ENCODE measurements at places on chromosomes 4 and X.

- no peak for DNase-seq
Measured at GRCh38 chr4:137531986-137532868, at the start of gene PCDH18. Gene PCDH18, minus strand, starts transcription at chr4:137532494. Its CDS starts 406 bp downstream, at chr4:137532088.

DNA sequence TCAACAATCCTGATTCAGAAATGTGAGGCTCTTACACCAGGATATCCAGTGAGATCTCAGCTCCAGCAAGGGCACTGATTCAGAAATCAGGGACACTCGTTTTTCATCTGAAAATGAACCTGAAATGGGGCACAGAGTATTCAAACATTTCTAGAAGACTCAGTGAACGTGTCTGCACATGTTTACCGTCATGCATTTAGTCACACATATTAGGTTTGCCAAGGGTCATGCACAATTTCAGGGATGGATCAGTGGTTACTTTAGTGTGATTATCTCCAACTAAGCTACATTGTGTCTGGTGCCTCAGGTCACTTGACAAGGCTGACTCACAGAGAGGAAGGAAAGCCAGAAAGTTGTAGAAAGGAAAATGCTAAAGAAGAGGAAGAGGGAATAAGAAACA is 33.6 kb upstream of the SPANXN2 start:
- no peak for DNase-seq

- no peak for DNase-seq
Measured at GRCh38 chr4:3777669-3778068, 11.5 kb downstream of the ADRA2C start.

DNA sequence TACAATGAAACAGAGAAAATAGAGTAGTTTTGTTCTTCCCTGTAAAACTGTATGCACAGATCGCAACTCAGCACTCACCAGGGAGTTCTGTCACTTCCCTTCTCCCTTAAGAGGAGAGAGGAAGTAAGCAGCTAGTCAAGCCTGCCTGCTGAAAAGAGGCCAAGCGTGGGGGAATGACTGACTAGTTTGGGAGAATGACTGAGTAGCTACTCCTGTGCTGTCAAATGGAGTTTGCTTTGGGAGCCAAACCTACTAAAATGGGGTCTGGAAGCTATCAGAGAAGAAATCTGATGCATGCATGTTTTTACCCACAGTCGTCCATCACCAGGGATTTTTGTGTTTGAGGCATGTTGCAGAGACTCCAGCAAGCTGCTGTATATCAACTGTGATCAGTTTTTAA is 54.6 kb upstream of the LHFPL1 start:
- no peak for DNase-seq

- DNase-seq = no peak
Measured at GRCh38 chr4:167838686-167839085, 253.7 kb upstream of the ANXA10 start.

DNA sequence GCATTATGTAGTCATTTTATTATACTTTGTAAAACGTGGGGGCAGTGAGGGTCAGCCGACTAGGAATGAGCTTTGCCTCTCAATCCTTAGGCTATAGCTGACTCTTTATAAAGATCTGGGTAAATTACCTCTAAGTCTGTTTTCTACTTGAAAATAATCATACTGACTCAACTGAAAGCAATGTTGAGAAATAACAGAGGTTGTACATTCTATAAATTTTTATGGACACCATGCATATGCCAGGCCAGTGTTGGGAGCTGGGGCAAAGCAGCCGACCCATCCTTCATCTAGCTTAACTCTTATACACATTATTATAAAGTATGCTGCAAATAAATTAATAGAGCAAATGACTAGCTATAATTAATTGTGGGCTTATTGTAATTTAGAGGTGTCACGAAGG is 2.2 kb upstream of the DCUN1D4 start:
- DNase-seq = no peak

GRCh38 chr4:83556816-83557215 is 20.9 kb downstream of the GPAT3 start:
- no peak for DNase-seq

GRCh38 chrX:11381464-11381863 is 88.3 kb downstream of the AMELX start:
- no peak for DNase-seq

- no peak for DNase-seq
Measured at GRCh38 chrX:46665232-46666152, 91.9 kb downstream of the CHST7 start.

- DNase-seq = no peak
Measured at GRCh38 chr4:148376151-148376550, 66.1 kb downstream of the NR3C2 start.

- no peak for DNase-seq
Measured at GRCh38 chr4:95536650-95537049, 12.1 kb downstream of the UNC5C start.

- no peak for DNase-seq
Measured at GRCh38 chr4:186724058-186724863, 605 bp upstream of the FAT1 start.

GRCh38 chrX:26254436-26254835 is 38.5 kb downstream of the MAGEB5 start:
- DNase-seq = no peak

GRCh38 chr4:8730159-8730558 is 137.6 kb downstream of the CPZ start:
- no peak for DNase-seq

- no peak for DNase-seq
Measured at GRCh38 chr4:89351201-89351600, 43.6 kb upstream of the GPRIN3 start.

DNA sequence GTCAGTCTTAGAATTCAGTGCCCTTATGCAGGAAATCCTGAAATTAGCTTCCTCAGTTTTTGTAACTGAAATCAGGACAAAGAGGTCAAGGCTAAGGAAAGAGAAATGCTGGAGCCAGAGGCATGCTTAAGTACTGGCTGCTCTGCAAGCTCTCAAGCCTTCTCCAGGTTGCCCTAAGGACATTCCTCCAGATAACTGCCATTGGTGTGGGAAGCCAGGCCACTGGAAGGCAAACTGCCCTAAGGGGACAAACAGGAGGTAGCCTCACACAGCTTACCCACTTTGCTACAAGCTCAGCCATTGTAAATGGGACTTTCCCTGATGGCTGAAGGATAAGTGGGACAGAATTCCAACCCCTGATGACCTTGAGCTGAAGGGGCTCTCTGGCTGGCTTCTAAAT is 606.9 kb upstream of the PCDH10 start:
- DNase-seq = no peak

- DNase-seq = no peak
Measured at GRCh38 chr4:80186676-80187075, 10.6 kb upstream of the PRDM8 start.

GRCh38 chr4:6332042-6332668 is 62.5 kb downstream of the WFS1 start:
- no peak for DNase-seq

GRCh38 chr4:47519239-47519883 is 34.3 kb downstream of the ATP10D start:
- no peak for DNase-seq

DNA sequence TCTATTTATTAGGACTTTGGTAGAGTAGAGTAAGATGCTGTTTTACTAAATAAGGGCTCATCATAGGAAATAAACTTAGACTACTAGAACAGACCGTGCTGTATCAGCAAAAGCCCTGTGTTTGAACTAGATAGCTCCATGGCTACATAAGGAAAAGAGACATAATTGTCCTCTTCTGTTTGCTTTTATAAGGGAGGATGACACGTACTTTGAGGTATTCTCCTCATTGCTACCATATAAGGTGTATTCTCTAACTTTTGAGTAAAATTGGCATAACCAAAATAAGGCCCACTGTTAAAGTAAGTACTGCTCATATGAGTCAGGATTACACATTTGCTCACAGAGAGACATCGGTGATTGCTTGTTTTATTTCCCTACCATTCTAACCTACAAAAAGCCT is 64.3 kb downstream of the PDLIM5 start:
- DNase-seq = no peak

- no peak for DNase-seq
Measured at GRCh38 chr4:149701435-149702156, 114.0 kb downstream of the IQCM start.

DNA sequence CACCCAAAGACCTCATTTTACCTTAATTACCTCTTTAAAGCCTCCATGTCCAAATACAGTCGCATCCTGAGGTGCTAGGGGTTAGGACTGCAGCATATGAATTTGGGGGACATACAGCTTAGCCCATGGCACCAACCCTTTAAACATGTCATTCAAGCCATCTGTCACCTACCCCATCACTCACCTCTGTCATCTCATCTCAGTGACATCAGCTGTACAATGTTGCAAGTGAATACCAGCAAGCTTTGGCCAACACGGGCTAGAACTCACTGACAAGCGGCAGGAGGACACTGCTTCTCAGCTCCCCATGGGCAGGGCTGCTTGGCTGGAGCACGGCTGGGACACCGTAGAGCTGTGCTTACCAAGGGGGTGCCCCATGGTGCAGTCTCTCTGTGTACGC is 107.5 kb downstream of the STK32B start:
- no peak for DNase-seq

- no peak for DNase-seq
Measured at GRCh38 chrX:140141444-140142029, 176.2 kb upstream of the CXorf66 start.

DNA sequence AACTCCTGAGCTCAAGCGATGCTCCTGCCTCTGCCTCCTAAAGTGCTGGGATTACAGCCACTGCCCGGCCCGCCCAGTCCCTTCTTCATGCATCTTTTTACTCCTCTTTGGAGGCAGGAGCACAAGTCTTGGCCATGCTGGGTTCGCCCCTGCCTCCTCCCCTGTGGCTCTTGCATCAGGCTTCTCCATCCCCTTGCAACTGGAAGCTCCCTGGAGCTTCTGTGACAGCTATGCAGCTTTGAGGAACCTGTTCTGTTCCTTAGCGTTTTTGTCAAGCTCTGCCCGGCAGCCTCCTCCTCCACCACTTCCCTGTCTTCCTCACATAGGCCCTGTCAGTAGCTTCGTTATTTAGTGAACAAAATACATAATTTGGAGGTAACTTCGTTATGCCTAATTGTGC is 73.9 kb downstream of the PSAPL1 start:
- DNase-seq = no peak

DNA sequence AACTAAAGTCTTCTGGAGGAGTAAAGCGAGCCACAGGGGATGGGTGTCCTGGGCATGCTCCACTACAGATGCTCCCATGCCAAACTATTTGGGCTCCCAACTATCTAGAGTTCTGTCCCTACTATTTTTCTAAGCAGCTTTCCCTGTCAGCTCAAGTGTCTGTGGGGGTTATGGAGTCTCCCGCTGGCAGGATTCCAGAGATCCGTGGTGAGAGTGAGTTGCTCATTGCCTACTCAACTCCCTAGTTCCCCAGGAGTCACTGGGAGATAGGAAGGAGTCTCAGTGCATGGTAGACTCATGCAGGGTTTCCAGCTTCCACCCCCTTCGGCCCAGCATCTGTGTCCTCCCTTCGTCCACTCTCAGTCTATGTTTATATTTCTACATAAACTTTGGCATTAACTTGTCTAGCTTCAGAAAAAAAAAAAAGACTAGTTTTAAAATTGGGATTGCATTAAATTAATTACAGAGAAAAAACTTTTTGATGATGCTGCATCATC is 55.1 kb upstream of the INPP4B start:
- no peak for DNase-seq

DNA sequence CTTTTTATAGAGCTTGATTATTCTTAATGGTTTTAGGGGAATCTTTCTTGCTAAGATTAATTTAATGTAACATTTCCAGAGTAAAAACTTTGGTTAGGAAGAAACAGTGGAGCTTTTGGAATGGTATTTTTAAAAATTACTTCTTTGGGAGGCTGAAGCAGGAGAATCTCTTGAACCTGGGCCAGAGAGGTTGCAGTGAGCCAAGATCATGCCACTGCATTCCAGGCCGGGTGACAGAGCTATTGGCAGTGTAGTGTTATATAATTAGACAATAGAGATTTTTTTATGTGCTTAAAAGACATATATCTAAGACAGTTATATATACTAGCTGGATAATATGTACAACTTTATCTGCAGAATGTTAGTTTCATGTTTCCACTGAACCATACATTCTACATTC is 585.6 kb downstream of the ADGRL3 start:
- DNase-seq = no peak

GRCh38 chr4:76582074-76582816 is 147.2 kb downstream of the SHROOM3 start:
- DNase-seq = no peak

- no peak for DNase-seq
Measured at GRCh38 chr4:114866901-114867670, 246.3 kb downstream of the NDST4 start.

GRCh38 chrX:136148391-136148790 is 1.1 kb downstream of the FHL1 start:
- no peak for DNase-seq

- no peak for DNase-seq
Measured at GRCh38 chr4:81486502-81486901, 14.8 kb upstream of the RASGEF1B start.

DNA sequence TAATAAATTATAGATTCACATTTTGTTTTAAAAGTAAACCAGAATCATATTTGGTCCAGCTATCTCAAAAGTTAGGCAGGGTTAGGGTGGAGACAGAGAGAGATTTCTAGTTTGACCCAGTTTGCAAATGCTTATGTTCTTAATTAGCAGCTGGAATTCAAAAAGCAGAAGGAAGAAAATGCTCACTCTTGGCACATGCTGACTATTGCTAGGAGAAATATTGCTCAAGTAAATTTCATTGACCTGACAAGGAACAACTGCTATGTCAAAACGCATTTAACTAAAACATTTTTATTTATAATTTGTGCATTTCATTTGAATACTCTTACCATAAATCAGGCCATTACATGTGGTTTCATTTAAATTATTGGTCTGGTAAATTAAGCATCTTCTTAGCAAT is 131.8 kb downstream of the GLRA3 start:
- no peak for DNase-seq

GRCh38 chr4:96073461-96073860 is 233.6 kb downstream of the PDHA2 start:
- DNase-seq = no peak

DNA sequence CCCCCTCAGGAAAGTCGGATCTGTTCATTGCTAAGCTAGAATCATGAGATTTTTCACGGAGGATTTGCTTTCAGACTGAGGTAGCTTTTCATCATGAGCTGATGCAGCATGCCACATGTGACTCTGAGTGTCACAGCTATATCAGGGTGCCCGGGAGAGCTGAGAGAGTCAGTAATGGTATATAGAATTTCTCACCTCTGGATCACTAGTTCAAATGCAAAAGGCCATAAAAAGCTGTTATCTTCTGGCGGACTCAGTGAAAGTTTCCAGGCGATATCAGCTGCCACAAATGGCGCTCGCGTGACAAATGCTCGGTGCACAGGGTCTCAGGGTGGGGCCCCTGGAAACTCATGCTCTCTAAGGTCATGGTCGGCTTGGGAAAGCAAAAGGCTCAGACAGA is 150.1 kb downstream of the DHX15 start:
- DNase-seq = no peak

GRCh38 chrX:74593593-74593992 is 20.8 kb downstream of the RLIM start:
- no peak for DNase-seq

GRCh38 chrX:149903889-149904748 is 23.1 kb downstream of the MAGEA8 start:
- DNase-seq = no peak

GRCh38 chrX:34978171-34978570 is 35.6 kb downstream of the FAM47B start:
- no peak for DNase-seq

Measured in stimulated activated CD8-positive, alpha-beta memory T cell treated with anti-CD3 and anti-CD28 coated beads, Interleukin-12 subunit alpha, Interleukin-12 subunit beta, amount 100 ng/mL, for 4 hours (primary cell).